ENCODE measurements at places on chromosomes 1 and 21.

DNA sequence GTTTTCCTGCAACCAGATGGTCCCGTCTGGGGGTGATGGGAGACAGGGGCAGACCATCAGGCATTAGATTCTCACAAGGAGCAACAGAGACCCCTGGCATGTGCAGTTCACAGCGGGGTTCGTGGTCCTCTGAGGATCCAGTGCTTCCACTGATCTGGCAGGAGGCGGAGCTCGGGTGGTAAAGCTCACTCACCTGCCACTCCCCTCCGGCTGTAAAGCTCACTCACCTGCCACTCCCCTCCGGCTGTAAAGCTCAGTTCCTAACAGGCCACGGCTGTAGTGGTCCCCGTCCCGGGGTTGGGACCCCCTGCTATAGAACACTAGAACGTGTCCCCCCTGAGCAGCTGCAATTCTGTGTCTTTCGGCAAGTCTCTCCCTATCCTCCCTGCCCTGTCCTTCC lies 4.6 kb downstream of the KRTAP10-12 start:
- DNase-seq = no peak

DNA sequence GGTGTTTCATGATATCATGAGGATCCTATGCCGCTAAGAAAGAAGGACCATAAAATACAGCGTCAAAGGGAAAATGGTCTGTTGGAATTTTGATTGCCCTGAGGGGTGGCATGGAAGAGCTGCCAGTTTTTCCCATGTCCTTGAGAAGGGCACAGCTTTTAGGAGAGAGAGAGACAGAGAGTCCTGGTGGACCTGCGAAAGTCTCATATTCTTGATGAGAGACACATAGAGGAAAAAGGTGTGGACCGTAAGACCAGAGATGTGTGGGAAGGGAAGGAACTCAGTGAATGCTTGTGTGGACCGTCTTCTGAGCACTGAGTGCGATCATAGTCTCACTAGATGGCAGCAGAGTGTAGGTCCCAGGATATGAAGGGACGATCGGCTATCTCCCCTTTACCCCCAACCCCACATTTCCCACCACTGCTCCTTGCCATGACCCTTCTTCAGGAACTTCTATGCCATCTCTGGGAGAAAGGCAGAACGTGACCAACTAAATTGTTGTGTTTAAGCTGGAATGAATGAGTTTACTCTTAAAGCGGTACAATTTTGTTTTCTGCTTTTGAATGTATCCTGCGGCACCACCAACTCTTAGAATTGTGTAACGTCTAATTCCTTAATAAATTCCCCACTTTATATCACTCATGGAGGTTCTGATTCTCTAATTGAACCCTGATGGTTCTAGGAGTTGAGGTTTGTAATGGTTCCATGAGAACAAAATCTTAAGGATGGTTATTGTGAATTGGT lies 117.7 kb downstream of the CTH start:
- DNase-seq = peak; percentile 51

DNA sequence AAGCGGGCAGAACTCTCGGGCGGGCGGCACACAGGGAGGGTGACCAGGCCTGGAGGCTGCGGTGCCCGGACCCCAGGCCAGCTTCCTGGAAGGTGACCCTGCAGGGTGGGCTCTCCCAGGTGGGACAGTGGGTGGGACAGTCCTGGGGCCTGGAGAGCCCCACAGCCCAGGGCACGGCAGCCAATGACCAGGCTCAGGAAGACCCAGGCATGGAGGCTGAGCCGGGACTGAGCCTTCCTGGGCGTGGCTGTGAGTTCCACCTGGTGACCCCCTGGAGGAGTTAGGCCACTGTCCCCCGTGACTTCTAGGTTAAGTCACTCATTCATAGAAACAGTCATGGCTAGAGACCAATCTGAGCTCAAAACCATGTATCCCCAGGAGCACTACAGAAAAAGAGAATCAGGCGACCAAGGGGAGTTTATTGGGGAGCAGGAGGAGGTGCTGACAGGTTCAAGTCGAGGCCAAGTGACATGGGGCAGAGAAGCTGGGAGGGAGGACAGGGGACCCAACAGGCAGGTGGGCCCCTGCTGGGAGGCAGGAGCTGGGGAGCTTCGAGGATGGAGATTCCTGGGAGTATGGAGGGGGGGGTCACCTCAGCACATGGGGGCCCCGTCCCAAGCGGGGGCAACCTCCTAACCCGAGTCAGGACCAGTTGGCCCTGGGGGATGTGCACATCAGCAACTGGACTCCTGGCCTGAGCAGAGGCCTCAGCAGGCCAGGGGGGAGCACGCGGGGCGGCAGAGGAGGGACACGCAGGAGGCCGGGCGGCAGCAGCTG lies 1.2 kb downstream of the KRTAP10-5 start:
- no peak for DNase-seq

DNA sequence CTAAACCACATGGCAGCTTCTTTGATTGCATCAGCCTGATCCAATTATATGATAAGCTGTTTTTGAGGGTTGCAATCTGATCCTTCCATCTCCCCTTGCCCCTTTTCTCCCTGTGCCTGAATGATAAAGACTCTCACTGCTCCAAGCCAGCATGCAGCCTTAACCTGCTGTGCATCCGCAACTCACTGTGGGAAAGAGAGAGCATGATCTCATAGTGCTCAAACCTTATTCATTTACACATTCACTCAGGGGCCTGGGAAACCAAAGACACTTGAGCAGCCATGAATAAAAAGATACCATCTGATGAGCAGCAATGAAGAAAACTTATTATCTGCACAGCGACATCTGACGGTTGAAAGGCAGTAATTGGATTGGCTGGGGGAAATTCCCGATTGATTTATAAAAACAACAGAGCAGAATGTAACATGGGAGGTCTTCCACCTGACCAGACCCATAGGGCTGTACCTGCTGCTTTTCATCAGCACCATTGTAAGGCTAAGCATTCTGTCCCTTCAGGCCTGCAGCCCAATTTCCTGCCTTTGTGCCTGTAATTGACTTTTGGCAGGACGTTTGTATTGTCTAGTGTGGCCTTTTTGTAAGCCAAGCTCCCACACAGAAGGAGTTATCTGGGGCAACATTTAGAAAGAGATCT lies 62.5 kb downstream of the KIAA0040 start:
- peak; percentile 79 for DNase-seq

GRCh38 chr1:179955287-179955680 lies 674 bp downstream of the CEP350 start:
- peak; percentile 15 for DNase-seq

DNA sequence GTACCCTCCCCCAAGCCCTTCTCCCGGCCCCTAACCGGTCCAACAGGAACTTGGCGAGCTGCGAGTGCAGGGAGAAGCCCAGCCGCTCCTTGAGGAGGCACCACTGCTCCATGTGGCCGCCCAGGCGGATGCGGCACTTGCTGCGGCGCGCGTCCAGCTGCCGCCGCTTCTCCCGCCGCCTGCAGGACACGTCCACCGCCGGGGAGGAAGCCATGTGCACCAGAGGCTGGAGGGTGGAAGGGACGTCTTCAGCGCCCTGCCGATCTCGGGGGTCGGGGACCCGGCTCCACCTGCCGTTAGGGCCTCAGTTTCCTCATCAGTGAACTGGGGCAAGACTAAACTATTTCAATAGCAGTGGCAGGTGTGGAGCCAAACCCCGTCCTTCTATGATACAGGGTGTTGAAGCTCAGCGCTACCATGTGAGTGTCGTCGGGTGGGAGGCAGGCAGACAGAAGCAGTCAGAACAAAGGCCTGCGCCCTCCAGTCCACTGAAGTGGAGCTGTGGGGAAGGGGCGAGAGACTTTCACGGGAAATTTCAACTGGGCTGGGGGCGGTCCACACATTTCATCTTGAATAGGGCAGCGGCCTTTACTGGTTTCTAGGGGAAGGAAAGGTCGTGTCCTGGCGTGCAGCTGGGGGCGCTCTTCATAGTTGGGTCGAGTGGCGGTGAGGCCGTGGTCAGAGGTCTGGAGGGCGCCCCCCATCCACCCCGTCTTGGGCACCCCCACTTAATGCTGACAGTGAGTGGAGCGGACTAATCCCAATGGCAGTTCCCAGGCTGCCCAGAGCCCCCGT lies 592 bp downstream of the ZNF692 start:
- DNase-seq = peak; percentile 71

DNA sequence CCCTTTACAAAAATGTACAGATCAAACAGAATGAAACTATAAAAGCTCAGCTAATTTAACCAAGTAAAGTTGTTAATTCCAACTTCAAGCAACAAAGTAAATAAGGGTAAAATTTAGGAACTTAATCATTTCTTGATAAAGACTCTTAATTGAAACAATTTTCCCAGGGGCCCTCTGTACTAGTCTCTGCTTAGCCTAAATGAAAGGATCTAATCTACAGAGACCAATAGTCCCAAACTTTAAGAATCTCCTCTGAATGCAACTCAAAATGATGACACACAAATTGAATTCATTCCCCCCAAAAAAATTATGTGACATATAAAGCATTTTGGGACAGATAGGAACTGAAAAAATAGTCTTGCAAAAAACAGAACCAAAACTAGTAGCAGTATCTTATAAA lies 16.6 kb downstream of the EYA3 start:
- DNase-seq = no peak

DNA sequence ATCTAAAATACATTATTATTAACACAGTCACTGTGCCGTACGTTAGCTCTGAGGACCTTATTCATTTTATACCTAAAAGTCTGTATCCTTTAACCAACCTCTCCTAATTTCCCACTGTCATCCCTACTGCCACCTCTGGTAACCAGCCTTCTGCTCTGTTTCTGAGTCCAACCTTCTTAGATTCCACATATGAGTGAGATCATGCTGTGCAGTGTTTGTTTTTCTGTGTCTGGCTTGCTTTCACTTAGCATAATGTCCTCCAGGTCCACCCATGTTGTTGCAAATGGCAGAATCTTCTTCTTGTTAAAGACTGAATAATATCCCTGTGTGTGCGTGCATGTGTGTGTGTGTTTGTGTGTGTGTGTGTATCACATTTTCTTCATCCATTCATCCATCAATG lies 64.2 kb downstream of the ETS2 start:
- peak; percentile 4 for DNase-seq

DNA sequence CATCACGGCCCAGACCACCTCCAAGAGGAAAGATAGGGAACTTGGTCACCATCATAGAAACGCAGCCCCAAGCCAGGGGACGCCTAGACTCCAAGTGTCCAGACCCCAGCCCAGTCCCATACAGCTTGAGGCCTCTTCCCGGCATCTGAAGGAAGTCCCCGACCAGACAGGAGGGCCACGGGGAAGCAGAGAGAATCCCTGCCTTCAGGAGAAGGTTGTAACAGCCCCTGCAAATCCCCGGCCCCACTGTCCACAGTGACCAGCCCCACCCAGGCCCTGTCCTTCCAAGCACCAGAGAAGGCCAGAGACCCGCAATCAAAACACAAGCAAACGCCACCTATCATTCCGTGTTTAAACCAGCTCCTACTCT lies 1.7 kb downstream of the SLC19A1 start:
- no peak for DNase-seq

DNA sequence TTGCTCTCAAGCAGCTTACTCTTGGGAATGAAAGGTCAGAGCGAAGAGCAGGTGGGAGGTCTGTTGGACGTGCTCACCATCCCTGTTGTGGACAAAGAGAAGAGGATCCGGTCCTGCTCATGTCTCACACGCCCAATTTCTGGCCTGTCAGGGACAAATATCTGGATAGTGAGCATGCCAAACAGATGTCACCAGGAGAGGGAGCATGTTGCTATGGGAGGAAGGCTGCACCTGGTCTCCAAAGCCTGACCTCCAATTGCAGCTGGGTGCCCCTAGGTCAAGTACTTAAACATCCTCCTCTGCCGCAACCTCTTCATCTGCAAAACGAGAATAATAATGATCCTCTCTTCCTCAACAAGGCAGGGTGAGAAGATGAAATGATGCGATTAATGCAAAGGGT lies 53.4 kb downstream of the DMRTA2 start:
- peak; percentile 48 for DNase-seq

DNA sequence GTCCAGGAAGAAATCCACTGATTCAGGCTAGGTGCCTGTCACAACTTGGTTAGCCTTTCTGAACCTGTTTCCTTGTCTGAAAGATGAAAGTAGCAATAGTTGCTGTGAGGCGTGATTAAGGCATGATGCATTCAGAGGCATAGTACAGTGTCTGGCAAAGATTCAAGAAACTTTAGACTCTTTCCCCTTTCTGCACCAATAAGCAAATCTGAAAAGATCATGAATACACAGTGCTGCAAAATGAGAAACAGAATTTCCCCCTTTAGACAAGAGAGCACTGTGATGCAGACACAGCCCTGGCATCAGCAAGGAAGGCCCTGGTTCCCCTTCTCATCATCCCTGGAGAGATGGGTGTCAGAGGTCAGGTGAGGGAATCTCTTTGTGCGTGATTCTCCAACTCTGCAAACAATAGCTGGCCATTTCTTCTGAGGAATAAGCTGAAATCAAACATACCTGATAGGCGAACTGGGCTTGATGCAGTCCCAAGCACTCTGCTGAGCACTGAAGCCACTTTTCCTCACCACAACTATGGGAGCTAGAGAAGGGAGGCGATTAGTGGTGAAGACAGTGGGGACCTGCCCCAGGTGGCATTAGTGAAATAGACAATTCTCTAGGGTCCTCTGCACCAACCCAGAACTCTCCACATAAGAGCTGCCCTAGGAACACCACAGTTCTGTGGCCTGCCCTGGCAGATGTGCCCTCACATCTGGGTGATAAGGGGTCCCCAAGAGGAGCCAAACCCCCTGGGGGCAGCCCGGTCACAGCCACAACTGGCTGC lies 41.7 kb downstream of the ITPKB start:
- DNase-seq = no peak

- DNase-seq = no peak
Measured at GRCh38 chr1:94070865-94071264, 50.1 kb downstream of the ABCA4 start.

GRCh38 chr1:94602316-94602715 lies 60.8 kb upstream of the F3 start:
- no peak for DNase-seq

DNA sequence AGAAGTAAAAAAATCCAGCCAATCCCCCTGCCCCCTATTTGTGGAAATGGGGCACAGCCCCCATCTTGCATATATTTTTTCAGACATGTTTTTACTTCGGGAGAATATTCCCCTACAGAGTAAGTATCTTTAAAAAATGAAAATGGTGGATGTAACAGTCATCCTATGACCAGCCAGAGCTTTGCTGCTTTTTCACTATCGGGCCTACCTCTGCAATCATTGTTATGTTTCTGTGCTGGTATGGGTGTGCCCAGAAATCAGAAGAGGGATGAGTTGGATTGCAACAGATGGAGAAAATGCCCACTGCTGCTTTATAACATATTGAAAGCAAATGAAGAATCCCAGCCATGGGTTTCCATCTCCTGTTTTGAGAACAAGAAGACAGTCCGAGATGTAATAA lies 2.9 kb downstream of the CD247 start:
- no peak for DNase-seq

GRCh38 chr1:65174585-65174984 lies 26.6 kb downstream of the AK4 start:
- DNase-seq = peak; percentile 92

Data from SK-MEL-5 (cell line).